ENCODE measurements at places on chromosomes 1 and 21. TPM values are rescaled to one million over a fixed set of nuclear protein-coding genes. Genes with fewer than 3 reads are reported as not detected.

GRCh38 chr1:167955915-167956314 is 19.0 kb upstream of the MPC2 start:
- DNase-seq: no peak

GRCh38 chr1:58941471-58942289 is 157.8 kb upstream of the JUN start:
- no peak for DNase-seq

- DNase-seq: no peak
Measured at GRCh38 chr1:11748294-11749202, 12.6 kb downstream of the AGTRAP start.

- no peak for DNase-seq
Measured at GRCh38 chr1:154657556-154657955, 49.6 kb upstream of the ADAR start.

- DNase-seq: no peak
Measured at GRCh38 chr1:53546409-53547155, 87.4 kb downstream of the DMRTB1 start.

GRCh38 chr1:234604495-234605398 is 5.2 kb downstream of the IRF2BP2 start:
- no peak for DNase-seq

DNA sequence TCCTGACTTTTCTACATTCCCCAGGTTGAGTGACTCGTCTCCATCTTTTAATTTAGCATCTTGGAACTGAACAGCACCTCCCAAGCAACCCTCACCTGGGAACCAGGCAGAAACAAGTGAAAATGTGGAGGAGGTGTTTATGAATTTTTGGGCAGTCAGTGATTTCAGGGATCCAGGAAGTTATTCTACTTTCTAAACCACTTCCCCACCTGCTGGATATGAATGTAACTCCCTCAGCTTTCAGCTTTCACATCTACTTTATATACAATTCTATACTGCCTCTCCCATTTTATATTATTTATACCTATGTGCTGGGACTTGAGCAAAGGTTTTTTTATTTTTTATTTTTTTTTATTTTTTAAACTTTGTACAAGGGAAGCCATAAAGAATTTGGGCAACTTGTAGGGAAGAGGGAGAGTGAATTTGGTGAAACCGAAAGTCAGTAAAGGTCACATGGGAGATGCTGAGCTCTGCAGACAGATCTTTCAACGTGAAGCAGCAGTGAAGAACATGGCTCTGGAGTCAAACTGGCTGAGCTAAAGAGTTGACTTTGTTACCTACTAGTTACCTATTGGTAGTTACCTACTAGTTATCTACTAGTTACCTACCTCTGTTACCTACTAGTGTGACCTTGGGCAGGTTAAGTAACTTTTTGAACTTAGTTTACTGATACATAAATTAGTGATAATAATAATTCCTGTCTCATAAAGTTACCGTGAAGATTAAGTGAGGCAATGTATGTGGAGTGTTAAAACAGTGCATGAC is 45.5 kb downstream of the DDR2 start:
- DNase-seq: no peak

DNA sequence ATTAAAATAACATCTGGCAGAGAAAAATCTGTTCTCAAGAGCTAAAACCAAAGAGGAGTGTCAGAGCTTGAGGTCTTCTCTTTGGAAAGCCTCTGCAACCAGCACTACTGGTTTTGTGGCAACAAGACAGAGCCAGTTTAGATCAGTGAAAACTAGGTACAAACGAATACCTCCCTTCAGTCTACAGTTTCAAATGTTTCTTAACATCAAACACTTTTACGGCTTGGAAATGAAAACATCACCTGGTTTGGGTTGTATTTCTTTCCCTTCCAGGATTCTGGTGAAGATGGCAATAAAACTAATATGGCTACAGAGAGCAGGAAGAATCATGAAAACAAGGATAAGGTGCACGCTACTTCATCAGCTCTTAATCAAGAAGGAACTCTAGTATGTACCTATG is 339.4 kb upstream of the ESRRG start:
- peak; percentile 46 for DNase-seq

GRCh38 chr1:164780863-164781262 is 221.9 kb downstream of the PBX1 start:
- DNase-seq: no peak

- no peak for DNase-seq
Measured at GRCh38 chr1:14190508-14190907, 408.0 kb upstream of the KAZN start.

- DNase-seq: no peak
Measured at GRCh38 chr1:6365047-6365446, 28.5 kb downstream of the ACOT7 start.

- DNase-seq: no peak
Measured at GRCh38 chr1:205688171-205689080, 8.1 kb upstream of the SLC45A3 start.

- DNase-seq: no peak
Measured at GRCh38 chr1:94707321-94708298, 112.5 kb upstream of the SLC44A3 start.

DNA sequence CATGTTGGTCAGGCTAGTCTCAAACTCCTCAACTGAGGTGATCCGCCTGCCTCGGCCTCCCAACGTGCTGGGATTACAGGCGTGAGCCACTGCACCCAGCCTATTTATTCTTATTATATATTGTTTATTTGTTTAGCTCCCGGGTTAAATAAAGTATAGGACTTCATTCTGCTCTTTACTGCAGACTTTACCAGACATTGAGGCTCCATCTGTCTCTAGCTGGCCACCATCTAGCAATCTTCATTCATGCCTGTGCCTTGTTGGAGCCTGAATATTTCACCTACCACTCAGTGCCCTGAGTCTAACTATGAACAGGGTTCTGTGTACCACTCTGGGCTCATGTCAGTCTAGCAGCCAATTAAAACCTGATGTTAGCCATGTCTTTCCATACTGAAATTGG is 2.1 kb upstream of the DDAH1 start:
- DNase-seq: no peak

GRCh38 chr21:33799378-33800090 is 116.1 kb downstream of the ATP5PO start:
- no peak for DNase-seq

DNA sequence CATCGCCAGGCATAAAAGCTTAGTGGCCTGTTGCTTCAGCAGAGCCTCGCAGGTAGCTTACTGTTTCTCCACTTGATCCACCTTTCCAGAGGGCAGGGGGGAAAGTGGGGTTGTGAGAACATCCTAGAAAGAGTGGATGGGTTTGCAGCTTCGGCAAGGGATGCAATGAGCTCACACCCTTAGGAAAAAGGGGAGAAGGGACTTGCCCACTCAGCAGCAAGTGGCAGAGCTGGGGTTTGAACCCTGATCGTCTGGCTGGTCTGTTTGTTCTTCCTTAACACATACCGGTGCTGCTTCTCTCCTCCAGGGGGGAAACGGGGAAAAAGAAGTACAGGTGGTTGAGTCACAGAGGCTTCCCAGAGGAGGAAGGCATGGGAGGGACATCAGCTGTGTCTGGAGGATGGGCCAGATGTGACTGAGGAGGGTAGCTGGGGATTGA is 1.0 kb downstream of the TMEM201 start:
- DNase-seq: no peak

- no peak for DNase-seq
Measured at GRCh38 chr1:178151831-178152230, 57.9 kb downstream of the RASAL2 start.

DNA sequence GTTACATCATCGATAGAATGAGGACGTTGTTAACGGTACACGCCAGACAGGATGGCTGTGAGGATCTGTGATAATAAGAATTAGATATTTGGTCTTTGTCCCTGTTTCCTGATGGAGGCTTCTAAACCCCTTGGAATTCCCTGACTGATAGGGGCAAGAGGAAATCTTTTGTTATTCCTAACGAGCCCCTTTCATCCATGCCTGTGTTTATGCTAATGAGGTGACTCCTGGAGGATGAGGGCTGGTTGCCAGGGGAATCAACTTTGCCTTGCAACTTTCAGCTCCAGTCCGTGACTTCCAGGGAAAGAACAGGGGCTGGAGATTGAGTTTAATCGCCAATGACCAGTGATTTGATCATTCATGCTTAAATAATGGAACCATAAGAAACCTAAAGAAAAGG is 39.3 kb upstream of the NLRP3 start:
- no peak for DNase-seq

GRCh38 chr21:44691686-44692085 is 5.3 kb upstream of the KRTAP10-12 start:
- no peak for DNase-seq

- no peak for DNase-seq
Measured at GRCh38 chr1:86699186-86699585, 5.2 kb upstream of the SH3GLB1 start.

GRCh38 chr1:221093903-221094791 is 214.9 kb downstream of the HLX start:
- no peak for DNase-seq

- no peak for DNase-seq
Measured at GRCh38 chr1:27253596-27253995, 19.2 kb downstream of the WDTC1 start.

- DNase-seq: no peak
Measured at GRCh38 chr1:244150071-244150470, 99.0 kb downstream of the ZBTB18 start.

KRTCAP2 gene
- 127 TPM for polyA plus RNA-seq

DUSP23 gene
- polyA plus RNA-seq: 37.4 TPM

LAPTM5 gene
- 18.3 TPM for polyA plus RNA-seq

CLDN17 gene
- not detected for polyA plus RNA-seq

EPHA2 gene
- 19.9 TPM for polyA plus RNA-seq

CNTN2 gene
- 0.77 TPM for polyA plus RNA-seq

HPDL gene
- polyA plus RNA-seq: 5.9 TPM

MFSD2A gene
- polyA plus RNA-seq: 2.7 TPM

ODF2L gene
- polyA plus RNA-seq: 59.4 TPM

MYBPH gene
- 0.57 TPM for polyA plus RNA-seq

SLC9C2 gene
- 0.10 TPM for polyA plus RNA-seq

CREB3L4 gene
- polyA plus RNA-seq: 43.2 TPM

TRAPPC3 gene
- polyA plus RNA-seq: 64.2 TPM

CD5L gene
- not detected for polyA plus RNA-seq

MPL gene
- polyA plus RNA-seq: 0.65 TPM

ST6GALNAC3 gene
- polyA plus RNA-seq: 81.7 TPM

OLIG2 gene
- 0.20 TPM for polyA plus RNA-seq

CFHR1 gene
- polyA plus RNA-seq: 0.13 TPM

All from renal pelvis (tissue), 12 donors.